ENCODE measurements at places on chromosomes 4 and X.
A peak's percentile ranks its signal among the peaks of the same experiment; 100 is the strongest.

- DNase-seq = peak; percentile 35
Measured at GRCh38 chrX:149984411-149984810, 46.1 kb upstream of the EOLA2 start.

DNA sequence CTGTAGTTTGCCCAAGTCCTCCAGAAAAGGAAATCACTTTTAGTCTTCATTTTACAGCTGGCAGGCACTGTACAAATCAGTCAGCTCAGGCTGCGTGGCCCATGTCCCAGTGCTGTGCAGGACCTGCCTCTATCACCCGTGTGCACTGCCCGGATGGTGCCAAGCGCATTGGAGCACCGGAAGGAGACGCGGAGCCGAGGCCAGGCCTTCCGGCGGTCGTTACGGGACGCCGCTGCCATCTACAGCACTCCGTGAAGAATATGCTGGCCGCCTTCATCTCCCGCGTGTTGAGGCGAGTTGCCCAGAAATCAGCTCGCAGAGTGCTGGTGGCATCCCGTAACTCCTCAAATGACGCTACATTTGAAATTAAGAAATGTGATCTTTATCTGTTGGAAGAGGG is at the start of gene PDHA2:
Gene PDHA2 (plus strand): TSS at position 203 of the 400 bp plus-strand sequence. CDS start 58 bp downstream, at position 261.
- DNase-seq = no peak

DNA sequence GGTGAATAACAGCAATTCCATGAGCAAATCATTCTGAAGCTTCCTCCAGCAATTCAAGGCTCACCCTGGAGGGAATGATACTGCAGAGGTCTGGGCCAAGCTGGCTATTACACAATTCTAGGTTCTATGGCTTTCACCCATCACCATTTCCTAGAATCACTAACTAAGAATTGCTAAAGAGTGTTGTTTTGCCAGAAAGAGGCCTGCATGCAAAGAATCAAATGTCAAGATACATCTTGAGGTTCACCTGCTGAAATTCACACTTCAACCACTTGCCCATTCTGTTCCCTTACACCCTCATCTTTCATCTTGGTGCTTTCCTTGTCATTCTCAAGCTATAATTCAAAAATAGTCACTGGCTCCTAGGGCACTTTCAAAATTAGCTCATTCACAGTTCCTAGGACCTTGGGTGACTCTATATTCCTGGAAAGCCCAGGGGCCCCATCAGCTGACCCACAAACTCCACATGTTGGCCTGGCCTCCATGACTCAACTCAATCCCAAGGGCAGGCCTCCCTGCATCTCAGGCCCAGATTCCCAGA is 7.0 kb downstream of the APBB2 start:
- DNase-seq = peak; percentile 66

DNA sequence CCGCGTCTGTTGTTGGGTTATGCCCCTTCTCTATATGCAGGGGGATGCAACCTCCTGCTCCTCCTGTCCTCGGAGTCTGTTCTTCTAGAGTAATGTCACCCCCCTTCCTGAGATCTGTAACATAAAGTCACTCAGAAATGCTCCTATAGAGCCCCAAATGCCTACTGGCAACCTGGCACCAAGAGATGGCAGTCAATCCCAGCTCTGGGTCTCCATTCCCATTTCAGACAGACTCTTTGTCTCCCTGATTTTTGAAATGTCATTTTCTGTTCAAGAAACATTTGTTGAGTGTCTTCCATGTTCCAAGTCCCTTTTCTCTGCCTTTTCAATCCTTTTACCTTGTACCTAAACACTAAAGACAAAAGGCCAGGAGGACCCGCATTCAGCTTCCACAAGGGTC is 9.6 kb upstream of the PRDM8 start:
- DNase-seq = no peak

- DNase-seq = no peak
Measured at GRCh38 chrX:136450050-136450830, 37.5 kb upstream of the BRS3 start.

DNA sequence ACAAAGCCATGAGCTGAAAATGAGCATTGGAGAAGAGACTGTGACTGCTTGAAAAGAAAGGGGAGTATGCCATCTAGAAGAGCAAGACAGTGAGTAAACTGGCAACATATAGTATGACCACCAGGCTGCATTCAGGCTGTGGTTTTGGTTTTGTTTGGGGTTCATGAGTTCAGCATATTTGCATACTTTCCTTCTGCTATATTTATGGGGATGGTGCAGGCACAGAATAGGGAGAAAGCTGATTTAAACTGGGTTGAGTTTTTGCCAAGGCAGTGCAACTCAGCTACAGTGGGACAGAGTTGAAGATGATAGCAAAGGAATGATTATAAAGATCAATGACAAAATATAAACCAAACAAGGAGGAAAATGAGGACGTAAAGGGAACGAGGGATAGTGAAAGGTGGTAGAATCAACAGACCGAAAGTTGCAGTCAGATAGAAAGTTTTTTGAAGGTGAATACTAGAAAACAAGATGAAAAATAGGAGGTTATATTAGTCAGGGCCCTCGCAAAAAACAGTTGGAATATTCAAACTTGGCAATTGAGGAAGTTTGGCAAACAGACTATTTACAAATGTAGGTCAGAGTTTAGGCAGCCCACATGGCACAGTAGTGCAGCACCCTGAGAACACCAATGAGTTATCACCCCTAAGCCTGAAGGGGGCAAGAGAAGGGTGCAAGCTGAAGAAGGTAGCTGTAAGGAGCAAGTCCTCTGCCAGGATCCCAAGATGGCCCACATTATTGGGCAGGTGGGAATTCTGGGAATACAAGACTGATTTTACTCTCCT is 114.8 kb upstream of the MAP9 start:
- no peak for DNase-seq

GRCh38 chrX:47146936-47147859 is 2.2 kb downstream of the RBM10 start:
- no peak for DNase-seq

All from AG10803 (cell line).